Right lobe of liver (tissue), 6 donors: ENCODE measurements at places on chromosomes 2 and 18. TPM values are rescaled to one million over a fixed set of nuclear protein-coding genes. Genes with fewer than 3 reads are reported as not detected.
A peak's percentile ranks its signal among the peaks of the same experiment; 100 is the strongest.

The CHRNG gene
- total RNA-seq = not detected

DNA sequence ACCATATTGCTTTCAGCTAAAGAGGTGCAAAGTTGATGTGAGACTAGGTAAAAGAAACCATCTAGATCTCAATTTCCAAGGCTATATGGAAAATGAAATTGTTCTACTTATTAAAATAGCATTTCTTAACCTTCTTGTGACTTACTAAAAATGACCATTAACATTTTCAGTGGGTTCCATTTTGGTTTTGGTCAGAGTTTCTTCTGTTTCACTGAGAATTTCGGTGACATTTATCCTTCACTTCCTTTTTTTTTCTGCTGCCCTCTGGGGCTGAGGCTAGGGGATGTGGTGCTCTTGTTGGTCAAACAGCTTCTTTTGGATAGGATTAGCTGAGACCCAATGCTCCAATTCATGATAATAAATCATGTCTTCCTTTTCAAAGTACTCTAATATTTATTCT lies 44.3 kb upstream of the REL start:
- H3K4me1 ChIP-seq = no peaks in the 10 kb centered on the region
- no peaks in the 10 kb centered on the region for H3K36me3 ChIP-seq
- no peak overlapping the region for H3K4me3 ChIP-seq
- no peak for DNase-seq
- no peak overlapping the region for H3K27ac ChIP-seq
- H3K27me3 ChIP-seq = no peaks in the 10 kb centered on the region

The DUSP2 gene
- 1.1 TPM for total RNA-seq

- no peaks in the 10 kb centered on the region for H3K27me3 ChIP-seq
- no peak overlapping the region for H3K27ac ChIP-seq
- DNase-seq = peak; percentile 36
- no peaks in the 10 kb centered on the region for H3K36me3 ChIP-seq
Measured at GRCh38 chr2:94993176-94994062, 32.1 kb upstream of the MAL start.

DNA sequence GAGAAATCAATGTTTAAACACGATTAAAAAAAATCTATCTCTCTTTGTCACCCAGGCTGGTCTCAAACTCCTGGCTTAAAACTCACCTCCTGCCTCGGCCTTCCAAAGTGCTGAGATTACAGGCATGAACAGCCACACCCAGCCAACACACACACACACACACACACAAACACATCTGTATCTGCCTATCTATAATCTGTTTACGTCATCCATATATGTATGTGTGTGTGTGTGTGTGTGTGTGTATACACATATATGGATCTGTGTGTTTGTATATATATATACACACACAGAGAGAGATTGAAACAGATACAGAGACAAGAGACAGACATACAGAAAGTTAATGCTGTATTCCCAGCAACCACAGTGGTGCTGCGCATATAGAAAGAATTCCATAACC lies 497.1 kb downstream of the DSC3 start:
- H3K27me3 ChIP-seq = no peaks in the 10 kb centered on the region
- no peaks in the 10 kb centered on the region for H3K4me1 ChIP-seq
- no peak overlapping the region for H3K27ac ChIP-seq
- no peak for DNase-seq

The PLCD4 gene
- 0.95 TPM for total RNA-seq

- H3K27ac ChIP-seq = no peak overlapping the region
- no peaks in the 10 kb centered on the region for H3K27me3 ChIP-seq
- no peak for DNase-seq
- H3K36me3 ChIP-seq = no peaks in the 10 kb centered on the region
Measured at GRCh38 chr2:145408980-145409379, 889.1 kb upstream of the ZEB2 start.

The SPEG gene
- total RNA-seq = 1.5 TPM

DNA sequence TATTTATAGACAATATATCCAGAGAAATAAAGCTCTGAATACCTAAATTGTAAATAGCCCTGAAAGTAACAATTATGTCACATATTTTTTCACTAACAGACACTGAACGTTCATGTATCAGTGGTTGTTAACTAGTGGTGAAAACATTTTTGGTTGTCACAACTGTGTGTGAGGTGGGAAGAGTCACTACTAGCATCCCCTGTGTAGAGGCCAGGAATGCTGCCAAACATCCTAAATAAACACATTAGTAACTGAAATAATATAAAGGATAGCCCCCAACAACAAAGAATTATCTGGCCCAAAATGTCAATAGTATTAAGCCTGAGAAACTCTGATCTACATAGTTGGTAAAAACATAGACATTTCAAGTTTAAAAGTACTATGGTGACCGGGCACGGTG lies 64.5 kb downstream of the ROCK1 start:
- H3K27ac ChIP-seq = no peak overlapping the region
- H3K4me3 ChIP-seq = no peak overlapping the region
- no peaks in the 10 kb centered on the region for H3K36me3 ChIP-seq
- no peaks in the 10 kb centered on the region for H3K27me3 ChIP-seq
- DNase-seq = no peak
- no peaks in the 10 kb centered on the region for H3K4me1 ChIP-seq

The PARD6G gene
- 1.5 TPM for total RNA-seq

DNA sequence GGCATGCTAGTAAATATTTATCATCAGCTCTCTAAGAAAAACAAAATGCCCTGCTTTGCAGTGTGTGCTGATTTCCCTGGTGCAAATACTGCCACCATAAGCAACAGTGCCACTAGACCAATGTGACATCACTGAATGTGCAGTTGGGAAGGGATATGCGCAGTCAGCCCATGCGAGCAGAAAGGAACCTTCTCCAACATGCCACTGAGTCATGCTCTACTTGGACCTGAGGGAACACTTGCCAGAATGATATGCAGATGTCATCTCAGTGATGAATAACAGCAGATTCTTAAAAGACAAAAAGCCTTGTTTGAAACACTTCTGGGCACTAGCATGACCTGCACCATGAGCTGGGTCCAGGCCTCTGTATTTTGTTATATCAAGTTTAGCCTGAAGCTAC lies 55.3 kb upstream of the REL start:
- no peak overlapping the region for H3K4me3 ChIP-seq
- H3K36me3 ChIP-seq = no peaks in the 10 kb centered on the region
- no peak for DNase-seq
- H3K27ac ChIP-seq = no peak overlapping the region
- no peaks in the 10 kb centered on the region for H3K4me1 ChIP-seq
- H3K27me3 ChIP-seq = no peaks in the 10 kb centered on the region
